ENCODE measurements at places on chromosomes 11 and 22.

DNA sequence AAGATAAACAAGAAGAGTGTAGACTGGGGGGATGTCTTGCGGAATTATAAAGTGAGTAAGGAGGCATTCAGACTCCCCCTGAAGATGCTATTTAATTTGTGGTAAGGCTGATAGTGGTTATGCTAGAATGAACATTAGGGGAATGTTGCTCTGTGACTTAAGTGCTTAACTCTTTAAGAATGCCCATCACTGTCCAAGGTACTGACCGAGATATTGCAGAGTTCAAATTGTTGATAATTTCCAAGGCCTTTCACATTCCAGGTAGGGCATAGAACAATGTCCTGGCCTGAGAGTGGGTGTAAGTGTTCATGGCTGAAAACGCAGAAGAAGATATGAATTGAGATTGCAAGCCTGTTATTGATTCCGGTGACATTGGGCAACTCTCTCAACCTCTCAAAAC is 90.3 kb upstream of the SEZ6L start:
- DNase-seq = no peak

- DNase-seq = no peak
Measured at GRCh38 chr22:38296372-38296771, 20.9 kb downstream of the CSNK1E start.

DNA sequence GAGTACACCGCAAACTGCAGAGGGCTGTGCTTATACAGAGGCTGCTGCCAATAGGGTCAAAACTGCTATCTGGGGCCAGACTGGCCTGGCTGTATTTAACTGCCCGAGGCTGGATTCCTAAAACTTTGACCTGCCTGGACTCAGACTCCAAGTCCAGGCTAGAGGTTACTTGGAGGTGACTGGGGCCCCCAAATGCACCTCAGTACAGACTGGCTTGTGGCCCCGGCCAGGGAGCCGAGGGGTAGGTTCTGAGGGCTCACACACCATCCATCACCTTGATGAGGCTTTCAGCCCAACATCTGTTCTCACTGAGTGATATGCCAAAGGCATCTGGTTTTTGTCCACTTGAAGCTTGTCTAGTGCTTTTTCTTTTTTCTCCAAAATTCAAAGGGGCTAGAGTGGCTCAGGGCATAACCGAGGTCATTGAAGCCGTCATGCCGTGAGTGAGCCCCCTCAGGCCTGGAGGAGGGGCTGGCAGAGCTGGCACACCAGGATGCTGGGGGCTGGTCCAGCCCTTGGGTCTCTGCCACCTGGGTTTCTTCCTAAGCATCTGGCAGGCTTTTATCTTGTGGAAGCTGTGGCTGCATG is 52.4 kb upstream of the TTLL12 start:
- no peak for DNase-seq

DNA sequence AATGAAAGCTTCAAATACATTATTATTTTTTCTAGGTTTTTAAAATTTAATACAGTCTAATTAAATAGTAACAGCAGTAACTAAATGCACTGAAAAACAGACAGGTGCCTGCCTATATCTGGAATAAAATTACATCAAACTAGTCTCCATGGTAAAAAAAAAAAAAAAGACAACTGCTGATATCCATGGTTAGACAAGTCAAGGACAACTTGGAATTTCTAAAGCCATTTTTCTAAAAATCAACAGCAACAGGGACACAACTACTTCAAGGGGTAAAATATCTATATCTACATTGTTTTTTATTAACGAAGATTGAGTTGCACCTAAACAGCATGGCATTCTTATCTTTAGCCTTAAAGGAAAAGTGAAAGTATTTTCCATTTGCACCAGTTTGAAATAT is 74.7 kb upstream of the VPREB1 start:
- DNase-seq = no peak

GRCh38 chr11:62062223-62062861 is 61.5 kb upstream of the INCENP start:
- DNase-seq = no peak

DNA sequence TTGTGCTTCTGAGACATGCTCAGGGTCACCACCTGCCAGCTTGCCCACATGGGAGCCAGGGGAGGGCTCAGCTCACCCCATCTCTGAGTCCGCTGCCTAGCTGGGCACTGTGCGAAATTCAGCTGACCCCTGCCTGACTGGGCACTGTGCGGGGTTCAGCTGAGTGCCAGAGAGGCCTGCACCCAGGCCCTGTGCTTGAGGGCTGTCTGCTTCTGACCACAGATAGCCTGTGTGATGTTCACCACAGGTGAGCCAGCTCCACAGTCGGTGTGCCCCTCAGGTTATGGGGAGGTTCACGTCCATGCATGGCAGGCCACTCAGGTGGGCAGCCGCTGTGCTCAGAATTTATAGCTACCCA is 84.5 kb upstream of the SUSD2 start:
- no peak for DNase-seq

GRCh38 chr11:83054001-83054400 is 17.7 kb downstream of the RAB30 start:
- DNase-seq = no peak

DNA sequence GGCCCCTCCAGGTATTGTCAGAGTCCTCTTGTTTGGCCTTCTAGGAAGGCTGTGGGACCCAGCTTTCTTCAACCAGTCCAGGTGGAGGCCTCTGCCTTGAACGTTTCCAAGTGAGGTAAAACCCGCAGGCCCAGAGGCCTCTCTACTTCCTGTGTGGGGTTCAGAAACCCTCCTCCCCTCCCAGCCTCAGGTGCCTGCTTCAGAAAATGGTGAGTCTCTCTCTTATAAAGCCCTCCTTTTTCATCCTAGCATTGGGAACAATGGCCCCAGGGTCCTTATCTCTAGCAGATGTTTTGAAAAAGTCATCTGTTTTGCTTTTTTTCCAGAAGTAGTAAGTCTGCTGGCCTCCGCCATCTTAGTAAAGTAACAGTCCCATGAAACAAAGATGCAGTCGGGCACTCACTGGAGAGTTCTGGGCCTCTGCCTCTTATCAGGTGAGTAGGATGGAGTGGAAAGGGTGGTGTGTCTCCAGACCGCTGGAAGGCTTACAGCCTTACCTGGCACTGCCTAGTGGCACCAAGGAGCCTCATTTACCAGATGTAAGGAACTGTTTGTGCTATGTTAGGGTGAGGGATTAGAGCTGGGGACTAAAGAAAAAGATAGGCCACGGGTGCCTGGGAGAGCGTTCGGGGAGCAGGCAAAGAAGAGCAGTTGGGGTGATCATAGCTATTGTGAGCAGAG is at the start of gene CD3E:
TSS of gene CD3E (plus strand) at position 163 of the 681 bp plus-strand sequence. CDS start at position 386, 223 bp downstream.
- DNase-seq = no peak

GRCh38 chr11:128434411-128434810 is 152.9 kb downstream of the ETS1 start:
- no peak for DNase-seq

DNA sequence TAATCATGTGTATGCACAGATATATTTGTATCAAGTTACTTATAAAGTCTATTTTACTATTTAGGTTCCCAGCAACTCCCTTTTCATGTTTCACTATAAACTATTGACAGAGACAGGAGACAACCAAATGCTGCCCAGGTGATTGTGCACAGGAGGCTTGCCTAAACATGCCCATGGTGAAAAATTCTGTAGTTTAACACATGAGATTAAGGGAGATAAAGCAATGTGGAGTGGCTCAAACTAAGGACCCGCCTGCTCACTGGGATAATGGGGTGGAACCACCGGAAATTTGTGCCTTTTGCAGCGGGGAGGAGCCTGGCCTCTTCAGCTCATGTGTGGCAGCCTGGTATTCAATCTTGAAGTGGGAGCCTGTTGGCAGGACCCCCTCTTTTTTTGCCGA is 459.5 kb upstream of the CNTN5 start:
- DNase-seq = no peak

DNA sequence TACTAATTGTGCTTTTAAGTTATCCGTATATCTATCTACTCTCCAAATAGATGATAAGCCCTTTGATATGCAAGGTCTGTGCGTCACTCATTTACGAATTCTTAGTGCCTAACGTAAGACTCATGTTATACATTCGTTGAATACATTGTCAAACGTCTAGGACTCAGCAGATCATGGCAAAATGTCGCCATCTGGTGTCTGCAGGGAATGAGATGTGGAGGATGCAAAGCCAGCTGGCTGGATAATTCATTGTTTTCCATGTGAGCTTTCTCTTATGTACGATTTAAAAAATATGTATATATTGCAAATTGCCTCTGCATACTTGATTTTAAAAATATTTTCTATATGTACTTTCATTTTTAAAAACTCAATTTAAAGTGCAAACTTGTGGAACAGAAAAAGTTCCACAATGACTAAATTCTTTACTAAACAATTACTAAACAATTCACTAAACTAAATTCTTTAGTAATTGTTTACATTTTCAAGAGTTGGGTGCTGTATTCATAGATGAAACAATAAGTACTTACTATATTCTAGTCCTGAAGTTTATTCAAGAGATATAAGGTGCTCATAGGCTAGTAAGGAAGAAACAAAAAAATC is 33.8 kb downstream of the ZNF202 start:
- DNase-seq = no peak

- DNase-seq = no peak
Measured at GRCh38 chr11:85748455-85748891, 62.5 kb downstream of the SYTL2 start.

- DNase-seq = no peak
Measured at GRCh38 chr11:110200241-110200640, 96.2 kb downstream of the RDX start.

DNA sequence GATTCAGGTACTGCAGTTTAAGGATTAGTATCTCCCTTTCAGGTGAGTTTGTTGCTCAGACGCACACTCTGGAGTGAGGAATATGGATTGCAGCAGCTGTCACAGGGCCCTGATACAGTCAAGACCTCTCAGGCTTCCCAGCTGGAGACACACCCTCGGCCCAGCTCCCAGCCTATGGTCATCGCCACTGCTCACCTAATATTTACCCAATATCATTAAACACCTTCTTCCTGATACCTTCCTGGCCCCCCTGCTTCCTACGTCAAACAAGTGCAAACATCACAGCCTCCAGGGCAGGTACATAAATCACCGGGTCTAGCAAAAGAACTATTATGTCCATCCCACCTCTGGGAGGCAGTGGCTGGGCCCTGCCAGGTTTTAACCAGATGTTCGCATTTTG is 213.3 kb downstream of the MN1 start:
- no peak for DNase-seq

GRCh38 chr22:37258753-37259401 is 14.8 kb upstream of the RAC2 start:
- DNase-seq = no peak

DNA sequence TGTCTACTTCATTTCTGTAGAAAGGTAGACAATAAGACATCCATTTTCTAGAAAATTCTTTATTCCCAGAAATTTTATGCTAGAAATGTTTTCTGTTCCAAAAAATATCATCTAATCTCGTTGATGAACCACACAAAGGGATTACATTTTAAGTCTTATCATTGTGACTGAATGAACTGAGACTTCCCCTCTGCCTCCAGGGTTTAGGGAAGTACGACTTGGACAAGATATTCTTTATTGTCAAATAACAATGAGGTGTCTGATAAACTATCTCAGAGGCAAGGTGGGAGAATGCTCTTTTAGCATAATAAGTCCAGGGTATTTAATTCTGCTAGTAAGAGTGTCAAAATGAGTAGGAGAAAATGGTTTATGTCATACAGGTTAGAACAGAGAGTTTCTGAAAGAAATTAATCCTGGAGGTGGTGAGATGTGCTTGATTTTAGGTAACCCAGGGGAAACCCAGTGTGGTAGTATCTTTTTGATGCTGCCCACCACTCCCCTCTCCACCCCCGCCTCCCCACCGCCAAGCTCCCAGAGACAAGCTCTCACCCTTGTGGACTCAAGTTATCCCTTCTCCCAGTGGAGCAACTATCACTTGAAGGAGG is 100.6 kb downstream of the CD44 start:
- no peak for DNase-seq

GRCh38 chr11:65767406-65767805 is 13.4 kb downstream of the AP5B1 start:
- DNase-seq = no peak

DNA sequence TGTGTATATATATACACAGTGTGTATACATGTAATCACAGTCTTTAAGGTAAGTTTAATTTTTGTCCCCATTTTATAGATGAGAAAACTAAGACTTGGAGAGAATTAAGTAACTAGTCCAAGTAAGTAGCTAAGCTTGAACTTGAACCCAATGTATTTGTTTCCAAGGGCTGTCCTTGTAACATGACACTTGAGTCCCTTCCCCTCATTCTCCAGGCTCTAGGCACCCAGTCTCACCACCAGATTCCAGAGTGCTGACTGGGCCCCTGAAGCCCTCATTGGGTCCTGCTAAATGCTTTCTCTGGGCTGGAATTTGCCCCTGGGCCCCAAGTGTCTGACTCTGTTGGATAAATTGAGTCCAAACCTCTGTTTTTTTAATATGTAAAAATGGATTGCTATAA is 45.5 kb downstream of the ADM start:
- DNase-seq = no peak

- no peak for DNase-seq
Measured at GRCh38 chr11:72935700-72936099, 121.5 kb downstream of the ATG16L2 start.

Measured in thoracic aorta (tissue), 2 donors.